ENCODE measurements at places on chromosomes 1 and 21. TPM values are rescaled to one million over a fixed set of nuclear protein-coding genes. Genes with fewer than 3 reads are reported as not detected.

The ISG15 gene
- total RNA-seq: 522 TPM

The RHOU gene
- 8.2 TPM for total RNA-seq

DNA sequence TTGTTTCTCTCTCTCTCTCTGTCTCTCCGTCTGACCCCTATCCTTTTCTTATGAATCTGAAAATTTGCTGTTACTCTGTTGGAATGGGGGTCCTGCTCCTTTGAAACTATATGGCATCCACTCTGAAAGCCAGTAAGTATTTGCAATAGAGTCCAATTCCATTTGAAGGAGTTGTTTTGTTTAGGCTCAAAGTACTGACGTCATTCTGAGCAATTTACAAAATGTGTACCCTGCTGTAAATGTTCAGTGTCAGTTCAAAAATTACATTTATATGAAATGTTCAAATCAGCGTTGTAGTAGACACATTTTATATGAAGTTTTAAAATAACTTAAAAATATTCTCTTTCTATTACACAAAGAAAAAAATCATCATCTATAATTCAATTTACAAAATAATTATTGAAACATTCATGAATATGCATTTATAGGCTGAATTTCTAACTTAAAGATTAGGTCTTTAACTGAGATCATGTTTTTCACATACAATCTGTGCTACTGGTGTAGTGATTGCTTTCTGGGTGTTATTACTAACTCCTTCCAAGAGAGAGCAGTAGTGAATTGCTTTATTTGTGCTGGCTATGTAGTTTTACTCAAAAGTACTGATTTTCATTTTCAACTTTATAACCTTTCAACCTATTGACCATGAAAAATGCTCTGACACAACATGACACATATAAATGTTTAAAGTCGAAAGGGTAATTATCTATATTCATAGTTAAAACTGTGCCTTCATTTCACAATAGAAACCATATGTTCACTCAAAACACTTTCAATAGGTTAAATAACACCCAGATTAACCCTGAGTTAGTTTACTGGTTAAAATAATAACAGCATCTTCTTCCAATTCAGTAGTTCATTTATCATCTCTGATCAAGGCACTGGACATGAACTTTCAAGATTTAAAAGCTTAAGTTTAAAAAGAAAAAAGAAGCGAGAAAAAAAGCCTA lies 253.1 kb upstream of the ADGRL4 start:
- DNase-seq: no peak

The DFFA gene
- total RNA-seq: 50.6 TPM

The PLPPR5 gene
- total RNA-seq: not detected

DNA sequence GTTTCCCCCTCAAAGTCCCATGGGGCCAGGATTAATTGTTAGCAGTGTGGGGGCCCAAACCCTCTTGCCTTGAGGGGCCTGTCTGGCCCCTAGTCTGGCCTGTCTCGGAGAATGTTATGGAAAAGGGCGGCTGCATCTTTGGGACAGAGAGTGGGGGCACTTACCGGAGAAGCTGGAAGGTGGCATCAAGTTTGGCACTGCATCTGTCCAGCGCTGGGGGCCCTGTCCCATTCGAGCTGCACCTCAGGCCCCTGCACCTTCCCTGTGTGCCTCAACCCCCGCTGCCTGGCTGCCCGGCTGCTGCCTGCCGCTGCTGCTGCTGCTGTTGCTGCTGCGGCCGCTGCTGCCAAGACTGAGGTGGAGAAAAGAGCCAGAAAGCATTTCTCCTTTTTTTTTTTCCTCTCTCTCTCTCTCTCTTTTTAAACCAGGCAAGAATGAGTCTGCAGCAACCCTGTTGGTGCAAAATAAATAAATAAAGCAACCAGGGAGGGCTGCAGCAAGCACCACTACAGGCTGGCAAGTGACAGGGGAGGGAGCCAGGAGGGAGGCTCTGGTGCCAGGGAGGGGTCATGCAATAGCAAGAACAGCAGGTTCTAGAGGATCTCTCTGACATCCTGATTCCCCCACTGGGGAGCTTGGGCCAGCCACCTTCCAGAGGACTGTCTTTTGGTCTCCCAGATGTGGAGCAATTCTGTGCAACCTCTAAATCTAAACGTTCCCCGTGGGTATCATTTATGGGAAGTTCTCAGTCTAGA lies at the start of gene LINGO4:
LINGO4 (minus strand) TSS at position 354 of the 755 bp plus-strand sequence. CDS start 2,715 bp downstream, outside the sequence.
- DNase-seq: no peak

The HHAT gene
- 5.5 TPM for total RNA-seq

The KRTAP12-2 gene
- total RNA-seq: not detected

The KRTAP13-2 gene
- not detected for total RNA-seq

DNA sequence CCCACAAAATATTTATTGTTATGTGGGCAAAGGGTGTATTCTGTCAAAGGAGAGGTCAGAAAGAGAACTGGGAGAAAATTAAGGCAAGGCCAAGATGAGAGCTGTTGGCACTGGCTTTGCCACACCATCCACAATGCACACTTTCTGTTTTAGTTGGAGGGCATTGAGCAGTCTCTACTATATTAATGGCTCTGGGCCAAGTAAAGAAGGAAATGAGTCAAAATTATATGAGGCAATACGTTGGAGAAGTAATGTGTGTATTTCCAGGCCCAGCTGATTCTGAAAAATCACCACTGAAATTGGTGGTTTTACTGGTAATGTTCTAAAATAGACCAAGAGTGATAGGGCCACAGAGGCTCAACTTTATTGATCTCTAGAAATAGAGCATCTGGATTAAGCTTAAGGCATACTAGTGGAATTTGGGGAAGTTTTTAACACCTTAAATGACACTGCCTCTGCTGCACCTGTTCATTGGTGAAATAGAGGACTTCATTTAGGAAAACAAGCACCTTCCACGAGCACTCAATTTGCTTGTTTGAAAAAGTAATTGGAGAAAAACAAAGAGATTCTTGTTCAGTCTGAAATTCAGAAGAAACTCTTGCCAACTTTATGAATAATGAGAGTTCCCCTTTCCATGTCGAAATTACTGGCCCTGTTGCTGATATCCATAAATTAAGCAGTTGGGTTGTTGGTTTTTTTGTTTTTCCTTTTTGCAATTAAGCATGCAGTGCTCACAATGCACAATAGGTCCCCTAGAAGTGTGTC lies 424.9 kb downstream of the ADGRL2 start:
- DNase-seq: no peak

- no peak for DNase-seq
These were observed 18.9 kb downstream of the DBT start for GRCh38 chr1:100230765-100231164.

The PRDX6 gene
- total RNA-seq: 325 TPM

DNA sequence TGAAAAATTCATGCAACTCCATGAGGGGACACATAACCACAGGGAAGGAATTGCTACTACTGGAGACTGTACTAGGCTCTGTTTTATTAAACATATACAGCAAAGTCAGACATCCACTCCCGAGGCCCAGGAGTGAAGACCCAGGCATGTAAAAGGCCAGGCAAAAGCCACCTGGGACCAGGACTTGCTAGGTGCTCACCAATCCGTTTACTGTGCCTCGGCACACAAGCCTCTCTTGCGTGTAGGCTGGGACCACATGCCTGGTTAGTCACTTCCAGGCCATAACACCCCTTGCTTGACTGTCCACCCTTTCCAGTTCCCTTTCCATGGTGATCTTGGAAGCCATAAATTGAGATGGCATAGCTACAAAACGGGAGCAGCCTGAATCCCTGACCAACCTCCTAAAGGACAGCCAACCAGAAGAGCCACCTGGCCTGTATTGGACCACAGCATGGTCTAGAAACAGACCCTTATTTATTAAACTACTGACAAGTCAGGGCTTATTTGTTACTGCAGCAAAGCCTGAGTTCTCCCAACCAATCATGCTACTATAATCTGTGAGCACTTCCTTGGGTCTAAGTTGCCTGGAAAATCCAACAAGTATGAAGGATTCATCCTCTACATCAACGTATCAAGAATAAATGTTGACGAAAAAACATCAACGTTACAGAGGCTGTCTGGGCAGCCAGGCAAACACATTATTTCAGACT lies 39.7 kb downstream of the URB1 start:
- no peak for DNase-seq

GRCh38 chr21:31594279-31594678 lies 65.2 kb upstream of the SOD1 start:
- DNase-seq: no peak

DNA sequence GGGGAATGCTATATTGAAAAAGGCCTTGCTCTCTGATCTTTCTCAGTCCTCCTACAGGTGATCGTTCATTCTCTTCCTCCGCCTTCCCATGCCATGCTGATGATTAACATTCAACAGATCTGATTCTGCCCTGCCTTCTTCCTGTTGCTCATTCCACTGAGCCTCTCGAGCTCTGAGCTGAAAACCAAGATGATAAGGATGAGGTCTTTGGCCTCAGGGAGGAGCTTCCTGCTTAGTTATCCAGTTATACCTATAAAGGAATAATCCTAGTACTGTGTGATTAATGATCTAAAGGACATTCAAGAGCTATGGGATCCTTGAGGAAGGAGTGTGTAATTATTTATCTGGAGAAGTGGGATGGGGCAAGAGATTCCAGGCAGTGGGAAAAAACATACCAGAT lies 25.2 kb upstream of the MAP3K7CL start:
- no peak for DNase-seq

- no peak for DNase-seq
These were observed 64.5 kb upstream of the ABCG1 start for GRCh38 chr21:42154237-42155044.

DNA sequence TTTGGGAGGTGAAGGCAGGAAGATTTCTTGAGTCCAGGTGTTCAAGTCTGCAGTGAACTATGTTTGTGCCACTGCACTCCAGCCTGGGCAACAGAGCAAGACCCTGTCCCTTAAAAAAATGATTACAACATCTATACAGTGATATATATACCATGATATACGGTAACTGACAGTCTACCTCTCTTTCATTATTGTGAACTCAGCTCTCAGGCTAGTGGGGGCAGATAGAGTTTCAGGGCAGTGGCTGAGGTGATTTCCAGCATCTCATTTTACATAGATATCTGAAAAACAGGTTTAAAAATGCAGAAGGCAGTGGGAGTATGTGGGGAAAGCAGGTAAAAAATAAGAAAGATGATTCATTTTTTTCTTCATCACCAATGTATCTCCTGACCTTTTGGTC lies 8.1 kb upstream of the NTNG1 start:
- DNase-seq: no peak

The GFI1 gene
- 0.31 TPM for total RNA-seq

The UBXN10 gene
- 0.37 TPM for total RNA-seq

Measured in Calu3 (cell line).